ENCODE measurements at places on chromosomes 5 and 9. TPM values are rescaled to one million over a fixed set of nuclear protein-coding genes. Genes with fewer than 3 reads are reported as not detected.

Gene C9orf85
- 14.3 TPM for total RNA-seq

Gene MEGF10
- 193 TPM for total RNA-seq

Gene CATSPER3
- not detected for total RNA-seq

Gene ERBIN
- 62.8 TPM for total RNA-seq

Gene DCTN3
- 57.2 TPM for total RNA-seq

Gene PCDHA4
- total RNA-seq = 1.2 TPM

Gene SLU7
- 71.2 TPM for total RNA-seq

- peak; percentile 43 for DNase-seq
Observed at GRCh38 chr9:35616681-35617459, 1.3 kb downstream of the CD72 start.

GRCh38 chr9:120446671-120447070, 133.3 kb downstream of the CDK5RAP2 start:
- DNase-seq = no peak

- DNase-seq = no peak
Observed at GRCh38 chr9:123861086-123861755, 68.7 kb downstream of the DENND1A start.

DNA sequence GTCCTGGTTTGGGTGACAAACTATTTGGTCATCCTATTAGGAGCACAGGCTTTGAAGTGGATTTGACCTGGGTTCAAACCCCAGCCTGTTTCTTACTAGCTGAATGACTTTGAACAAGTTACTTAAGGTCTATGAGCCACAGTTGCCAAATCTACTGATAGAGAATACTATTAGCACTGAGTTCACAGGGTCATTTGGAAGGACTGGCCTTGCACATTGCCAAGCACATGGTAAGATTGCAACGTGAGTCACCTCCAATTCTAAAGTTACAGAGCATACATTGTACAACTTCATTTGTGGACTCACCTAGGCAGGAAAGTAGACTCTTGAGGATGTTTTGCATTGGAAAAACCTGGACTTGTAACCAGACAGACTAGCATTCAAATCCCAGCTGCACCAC, 38.9 kb downstream of the MFAP3 start:
- DNase-seq = no peak

GRCh38 chr5:90909101-90909503, 350.5 kb downstream of the ADGRV1 start:
- peak; percentile 65 for DNase-seq

DNA sequence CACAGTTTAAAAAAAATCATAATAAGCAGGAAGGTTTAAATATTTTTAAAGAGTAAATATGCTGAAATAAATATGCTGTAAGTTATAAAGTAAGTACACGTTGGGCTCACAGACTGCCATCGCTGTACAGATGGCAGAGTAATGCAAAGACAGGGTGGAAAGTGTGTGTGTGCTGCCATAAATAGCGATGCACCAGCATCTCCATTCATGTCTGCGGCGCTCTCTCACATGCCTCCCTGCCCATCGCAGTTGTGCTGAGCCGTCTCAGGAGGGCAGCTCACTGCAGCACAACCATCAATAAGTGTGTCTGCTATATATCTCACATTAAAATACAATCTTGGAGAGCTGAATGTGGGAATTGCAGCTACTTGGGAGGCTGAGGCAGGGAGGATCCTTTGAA, 14.3 kb downstream of the MOCS2 start:
- DNase-seq = no peak

- no peak for DNase-seq
Observed at GRCh38 chr9:84076384-84076783, 95.8 kb downstream of the RMI1 start.

DNA sequence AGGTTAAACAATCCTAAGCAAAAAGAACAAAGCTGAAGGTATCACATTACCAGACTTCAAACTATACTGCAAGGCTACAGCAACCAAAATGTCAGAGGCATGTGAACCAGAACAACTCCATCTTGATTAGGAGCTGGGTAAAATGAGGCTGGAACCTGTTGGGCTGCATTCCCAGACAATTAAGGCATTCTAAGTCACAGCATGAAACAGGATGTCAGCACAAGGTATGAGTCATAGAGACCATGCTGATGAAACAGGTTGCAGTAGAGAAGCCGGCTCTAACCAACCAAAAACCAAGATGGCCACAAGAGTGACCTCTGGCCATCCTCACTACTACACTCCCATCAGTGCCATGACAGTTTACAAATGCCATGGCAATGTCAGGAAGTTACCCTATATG, 252.0 kb downstream of the RASEF start:
- no peak for DNase-seq

DNA sequence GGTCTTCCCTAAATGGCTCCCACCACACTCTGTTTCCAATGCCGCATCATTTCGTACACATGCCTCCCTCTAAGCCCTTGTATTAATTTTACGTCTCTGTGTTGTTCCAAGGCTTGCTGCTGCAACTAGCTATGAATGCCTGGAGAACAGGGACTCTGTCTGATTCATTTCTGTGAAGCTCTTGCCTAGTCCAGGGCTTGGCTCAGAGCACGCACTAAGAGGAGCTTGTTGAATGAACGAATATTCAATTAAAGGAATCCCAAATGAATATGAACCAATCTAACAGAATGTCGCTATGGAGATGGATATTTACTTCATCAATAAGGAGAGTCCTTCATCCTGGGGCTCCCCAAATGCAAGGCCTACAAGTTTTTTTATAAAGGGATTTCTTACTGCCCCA, 55.3 kb downstream of the TGFBR1 start:
- DNase-seq = no peak

DNA sequence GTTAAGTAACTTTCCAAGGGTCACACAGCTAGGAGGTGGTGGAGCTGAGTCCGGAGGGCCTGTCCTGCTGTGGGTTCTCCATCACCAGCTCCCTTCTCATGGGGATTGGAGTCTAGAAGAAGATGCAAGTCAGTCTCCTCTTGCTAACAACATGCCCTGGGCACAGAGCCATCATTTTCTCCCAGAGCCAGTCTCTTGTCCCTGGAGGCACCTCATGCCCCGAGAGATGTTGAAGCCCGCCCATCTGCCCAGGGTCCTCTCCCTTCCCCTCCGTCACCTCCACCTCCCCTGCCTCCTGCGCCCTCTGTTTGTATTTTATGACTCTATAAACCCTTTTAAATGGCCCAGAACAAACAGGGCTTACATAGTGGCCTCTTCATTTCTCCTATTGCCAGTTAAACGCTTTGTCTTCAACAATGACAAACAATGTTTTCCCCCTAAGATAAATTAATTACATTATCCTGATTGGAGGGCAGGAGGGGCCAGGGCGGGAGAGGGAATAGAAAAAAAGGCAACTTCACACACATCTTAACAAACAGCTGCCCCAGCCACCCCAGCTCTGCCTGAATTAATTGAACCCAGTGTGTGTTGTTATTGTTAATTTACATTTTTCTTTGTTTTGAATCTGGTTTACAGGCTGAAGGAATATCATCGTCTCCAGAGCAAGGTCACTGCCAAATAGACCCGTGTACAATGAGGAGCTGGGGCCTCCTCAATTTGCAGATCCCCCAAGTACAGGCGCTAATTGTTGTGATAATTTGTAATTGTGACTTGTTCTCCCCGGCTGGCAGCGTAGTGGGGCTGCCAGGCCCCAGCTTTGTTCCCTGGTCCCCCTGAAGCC, 55.8 kb downstream of the ASS1 start:
- no peak for DNase-seq

DNA sequence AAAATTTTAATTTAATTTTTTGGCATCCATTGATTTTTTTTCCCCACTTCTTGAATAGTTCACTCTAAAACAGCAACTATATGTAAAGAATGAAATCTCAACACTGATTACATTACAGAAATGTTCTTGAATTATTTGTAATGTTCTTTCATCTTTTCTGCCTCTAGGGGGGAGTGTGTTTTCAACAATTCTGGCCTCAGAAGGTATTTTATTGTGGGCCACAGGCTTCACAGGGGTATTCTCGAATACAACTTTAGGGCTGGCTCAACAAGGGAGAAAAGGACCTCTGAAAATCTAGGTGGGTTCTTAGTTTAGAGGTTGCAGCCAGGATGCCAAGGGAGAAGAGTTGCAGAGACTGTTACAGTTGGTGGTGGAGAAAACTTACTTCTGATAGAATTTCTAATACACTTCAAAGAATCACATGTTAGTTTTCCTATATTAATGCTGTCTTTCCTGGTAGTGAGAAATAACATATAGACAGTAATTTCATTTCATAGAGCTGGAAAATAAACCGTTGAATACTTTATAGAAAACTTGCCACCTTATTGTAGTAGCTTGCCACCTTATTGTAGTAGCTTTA, 3.6 kb upstream of the NPR3 start:
- DNase-seq = peak; percentile 53

GRCh38 chr9:76898786-76899185, 7.1 kb downstream of the PRUNE2 start:
- peak; percentile 83 for DNase-seq

DNA sequence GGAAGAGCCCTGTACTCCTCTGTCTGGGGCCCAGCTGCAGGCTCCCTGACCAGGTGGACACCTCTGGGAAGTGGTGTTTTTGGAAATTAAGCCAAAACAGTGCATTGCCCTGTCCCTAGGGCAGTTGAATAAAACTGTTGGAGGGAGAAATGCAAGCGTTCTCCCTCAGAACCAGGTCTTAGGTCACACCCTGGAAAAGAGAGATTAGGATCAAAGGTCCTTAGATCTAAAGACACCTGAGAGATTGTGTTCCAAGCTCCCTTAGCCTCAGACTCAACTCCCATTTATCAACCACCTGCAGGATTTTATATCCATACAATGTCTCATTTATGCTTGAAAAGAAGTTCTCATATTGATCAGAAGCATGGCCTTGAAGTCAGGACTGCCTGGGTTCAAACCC, 64.8 kb downstream of the PAPPA start:
- no peak for DNase-seq

- no peak for DNase-seq
Observed at GRCh38 chr9:82346040-82346439, 357.5 kb downstream of the SPATA31D1 start.

DNA sequence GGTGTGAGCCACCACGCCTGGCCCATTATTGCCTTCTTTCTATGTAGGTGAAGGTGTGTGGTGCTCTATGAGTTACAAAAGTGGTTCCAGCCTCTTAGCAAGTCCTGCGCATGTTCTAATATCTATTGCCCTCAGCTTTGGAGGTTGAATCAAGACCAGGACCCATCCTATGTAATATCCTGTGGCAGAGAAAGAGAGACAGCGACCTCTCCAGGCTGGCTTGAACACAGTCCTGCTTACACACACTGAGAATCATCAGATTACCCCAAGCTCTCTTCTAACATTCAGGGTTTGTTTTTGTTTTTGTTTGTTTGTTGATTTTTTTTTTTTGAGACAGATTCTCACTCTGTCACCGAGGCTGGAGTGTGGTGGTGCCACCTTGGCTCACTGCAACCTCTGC, 94.7 kb upstream of the OSMR start:
- DNase-seq = no peak

DNA sequence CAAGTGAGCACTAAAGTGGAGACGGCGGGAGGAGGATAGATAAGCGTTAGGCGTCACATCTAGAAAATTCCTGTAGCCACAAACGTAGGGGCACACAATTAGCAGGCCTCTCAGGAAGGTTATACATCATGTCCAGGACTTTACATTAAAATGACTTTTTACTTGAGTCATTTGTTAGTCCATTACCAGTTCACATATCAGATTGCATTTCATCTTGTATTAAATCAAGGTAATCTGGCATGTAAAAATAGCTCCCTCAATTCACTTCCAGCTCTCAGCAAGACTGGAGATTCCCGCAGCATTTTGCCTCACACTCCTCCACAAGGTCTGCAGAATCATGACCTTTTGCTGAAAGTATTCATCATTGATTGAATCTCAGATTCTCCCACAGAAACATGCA, 118.8 kb downstream of the PRDM6 start:
- no peak for DNase-seq

DNA sequence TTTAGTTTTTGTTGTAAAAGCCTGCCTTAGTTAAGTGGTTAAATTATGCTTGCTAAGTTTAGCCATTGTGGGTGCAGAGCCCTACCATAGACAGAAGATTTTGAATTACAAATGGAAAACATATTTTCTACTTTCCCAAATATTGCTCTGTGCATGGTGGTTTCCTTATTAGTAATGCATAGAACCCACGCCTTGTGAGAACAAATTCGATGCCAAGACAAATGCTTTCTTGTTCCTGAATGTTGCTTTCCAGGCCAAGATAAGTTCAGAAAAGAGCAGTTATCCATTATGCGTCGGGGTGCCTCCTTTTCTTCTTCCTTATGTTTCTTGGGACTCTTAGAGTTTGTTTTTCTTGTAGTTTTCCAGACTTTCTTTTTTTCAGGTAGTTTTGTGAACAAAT, 31.0 kb upstream of the GARNL3 start:
- DNase-seq = no peak

DNA sequence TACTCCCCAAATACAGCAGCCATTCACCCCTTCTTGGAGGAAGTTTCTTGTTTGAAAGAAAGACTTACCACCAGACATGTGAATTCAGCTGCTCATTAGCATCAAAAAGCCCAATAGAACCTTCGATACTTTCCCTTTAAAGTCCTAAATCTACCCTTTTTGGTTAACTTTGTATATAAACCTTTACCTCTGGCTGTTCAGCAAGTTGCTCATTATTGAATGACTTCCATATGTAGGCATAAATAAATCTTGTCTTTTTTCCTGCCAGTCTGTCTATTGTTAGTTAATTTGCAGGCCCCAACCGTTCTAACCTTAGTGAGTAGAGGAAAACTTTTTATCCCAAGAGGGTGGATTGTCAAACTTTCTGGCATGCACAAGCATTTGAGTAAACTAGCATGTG, 27.9 kb upstream of the FBXL17 start:
- DNase-seq = no peak

DNA sequence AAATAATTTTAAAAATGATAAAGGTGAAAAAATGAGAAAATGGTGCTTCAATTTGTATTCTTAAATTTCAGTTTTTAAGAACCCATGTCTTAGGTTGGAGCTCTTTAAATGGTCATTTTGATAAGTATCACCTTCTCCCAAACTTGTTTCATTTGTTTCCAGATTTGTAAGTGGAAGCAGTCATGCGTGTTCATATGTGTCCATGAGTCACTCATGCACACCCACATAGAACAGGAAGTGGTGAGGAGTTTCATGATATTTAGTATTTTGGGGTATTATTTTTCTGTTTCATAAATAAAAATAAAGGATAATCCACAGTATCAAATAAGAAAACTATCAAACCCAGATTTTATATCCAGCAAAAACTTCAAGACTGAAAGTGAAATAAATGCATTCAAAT, 570.4 kb upstream of the ST8SIA4 start:
- DNase-seq = peak; percentile 10

DNA sequence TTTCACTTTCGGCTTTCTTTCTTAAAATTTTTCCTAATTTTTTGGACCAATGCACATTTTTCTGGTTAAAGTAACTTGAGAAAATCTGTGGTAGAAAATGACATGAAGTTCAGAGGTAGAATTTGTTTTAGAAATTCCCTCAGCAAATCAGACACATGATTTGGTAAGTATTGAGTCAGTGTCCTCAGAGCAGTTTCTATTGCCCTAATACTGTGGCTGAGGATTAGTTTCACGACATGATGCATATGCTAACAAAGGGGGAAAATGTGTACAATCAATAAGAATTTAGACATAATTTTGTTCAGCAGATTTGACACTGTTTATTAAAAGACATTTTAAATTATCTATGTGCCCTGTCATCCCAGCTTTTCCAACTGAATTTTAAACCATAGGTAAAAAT, 56.2 kb upstream of the GCNT4 start:
- DNase-seq = no peak

- no peak for DNase-seq
Observed at GRCh38 chr9:120913647-120914264, 12.8 kb downstream of the TRAF1 start.

GRCh38 chr9:87039809-87040392, 92.6 kb upstream of the GAS1 start:
- peak; percentile 40 for DNase-seq

GRCh38 chr5:36125868-36126267, 25.8 kb downstream of the LMBRD2 start:
- no peak for DNase-seq
